Activated T-cell treated with anti-CD3 and anti-CD28 coated beads, Interleukin-2, amount 50 U/mL, for 48 hours (primary cell): ENCODE measurements at places on chromosomes 7 and 10.

GRCh38 chr10:69657430-69657829 is 27.4 kb downstream of the FAM241B start:
- DNase-seq: no peak

DNA sequence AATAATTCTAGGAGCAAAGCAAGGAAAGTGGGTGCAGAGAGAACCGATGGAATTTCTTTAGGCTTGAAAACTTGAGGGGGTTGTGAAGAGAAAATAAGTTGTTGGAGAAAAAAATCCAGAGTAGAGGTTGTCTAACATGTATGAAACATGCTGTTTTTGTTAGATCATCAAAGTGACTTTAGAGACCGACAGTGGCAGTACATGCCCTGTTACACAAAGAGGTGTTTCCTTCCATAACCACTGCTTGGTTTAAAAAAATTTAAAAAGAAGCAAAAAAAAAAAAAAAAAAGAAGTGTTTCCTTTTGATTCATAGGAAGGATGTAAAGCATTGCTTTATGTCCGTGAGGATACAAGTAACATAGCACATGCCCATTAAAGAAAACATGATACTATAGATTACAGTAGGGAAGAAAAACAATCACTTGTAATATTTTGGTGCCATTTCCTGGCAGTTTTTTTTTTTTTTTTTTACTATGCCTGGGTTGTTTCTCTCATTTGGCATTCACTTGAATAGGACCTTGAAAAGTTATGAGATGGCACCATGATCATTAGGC is 6.1 kb downstream of the ENTPD1 start:
- no peak for DNase-seq

DNA sequence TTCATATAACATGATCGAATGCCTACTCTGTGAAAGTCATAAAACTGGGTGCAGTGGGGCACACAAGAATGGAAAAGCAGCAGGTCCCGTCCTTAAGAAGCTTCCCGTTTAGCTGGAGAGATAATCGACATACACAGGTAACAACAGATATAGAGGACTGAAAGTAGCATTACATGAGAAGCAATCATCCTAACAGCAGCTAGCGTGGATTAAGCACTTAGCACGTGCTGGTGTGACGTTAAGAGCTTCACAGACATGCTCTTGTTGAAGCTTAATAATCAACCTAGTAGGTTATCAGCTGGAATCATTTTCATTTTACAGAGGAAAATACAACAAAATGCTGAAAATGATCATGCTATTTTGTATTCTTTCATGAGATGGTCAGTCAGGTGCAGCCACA is 184.8 kb downstream of the GPAM start:
- no peak for DNase-seq

- no peak for DNase-seq
These were observed 272.6 kb upstream of the DGKB start for GRCh38 chr7:15175152-15175551.

DNA sequence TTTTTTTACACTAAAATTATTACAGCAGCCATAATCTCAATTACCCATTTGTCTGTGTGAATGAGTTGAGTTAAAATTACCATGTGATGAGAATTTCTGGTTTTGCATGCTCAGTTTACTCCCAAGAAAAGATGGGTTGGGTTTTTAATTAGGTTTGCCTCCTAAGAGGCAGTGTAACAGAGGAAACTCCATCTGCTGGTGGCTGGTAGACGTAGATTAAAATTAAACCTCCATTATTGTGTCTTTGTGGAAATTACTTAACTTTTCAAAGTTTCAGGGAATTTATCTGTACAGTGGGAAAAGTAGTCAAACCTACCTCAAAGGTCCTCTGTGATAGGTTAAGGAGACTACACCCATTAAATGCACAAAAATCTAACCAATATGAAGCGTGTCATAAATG is 954.2 kb downstream of the PCDH15 start:
- no peak for DNase-seq
